ENCODE measurements at places on chromosomes 7 and 10.

GRCh38 chr7:117605712-117606111 lies 125.9 kb downstream of the CFTR start:
- no peak for DNase-seq

GRCh38 chr7:15764851-15765382 lies 78.4 kb upstream of the MEOX2 start:
- no peak for DNase-seq

DNA sequence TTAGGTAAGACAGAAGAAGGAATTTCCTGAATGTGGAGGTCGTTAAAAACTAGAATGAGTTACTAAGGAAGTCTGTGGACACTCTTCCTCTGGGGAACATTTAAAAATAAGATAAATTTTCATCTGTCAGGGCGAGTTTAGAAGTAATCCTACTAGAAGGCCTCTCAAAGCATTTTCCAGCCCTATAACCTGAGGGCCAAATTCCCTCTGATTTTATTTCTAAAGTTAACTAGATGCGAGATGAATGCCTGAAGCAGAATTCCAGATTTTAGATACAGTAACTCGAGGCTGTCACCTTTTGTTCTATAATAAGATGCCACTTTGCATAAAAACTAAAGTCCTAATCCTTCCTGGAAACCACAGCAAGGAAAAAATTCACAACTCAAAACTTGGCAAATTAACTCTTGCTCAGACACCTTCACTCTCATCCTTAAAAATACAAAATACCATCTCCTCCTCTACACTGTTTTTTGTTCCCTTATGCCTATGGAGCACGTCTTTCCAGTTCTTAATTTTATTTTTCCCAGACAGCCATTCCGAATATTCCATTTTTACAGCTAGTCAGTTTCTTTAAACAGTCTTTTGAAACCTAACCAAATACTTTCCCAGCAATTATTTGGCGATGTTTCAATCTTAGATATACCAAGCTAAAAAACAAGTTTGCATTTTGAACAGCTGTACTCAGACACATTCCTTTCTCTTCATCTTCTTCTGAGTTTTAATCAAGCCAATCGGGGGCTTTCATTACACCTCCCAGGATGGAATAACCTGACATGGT lies 420.7 kb upstream of the NFE2L3 start:
- no peak for DNase-seq

DNA sequence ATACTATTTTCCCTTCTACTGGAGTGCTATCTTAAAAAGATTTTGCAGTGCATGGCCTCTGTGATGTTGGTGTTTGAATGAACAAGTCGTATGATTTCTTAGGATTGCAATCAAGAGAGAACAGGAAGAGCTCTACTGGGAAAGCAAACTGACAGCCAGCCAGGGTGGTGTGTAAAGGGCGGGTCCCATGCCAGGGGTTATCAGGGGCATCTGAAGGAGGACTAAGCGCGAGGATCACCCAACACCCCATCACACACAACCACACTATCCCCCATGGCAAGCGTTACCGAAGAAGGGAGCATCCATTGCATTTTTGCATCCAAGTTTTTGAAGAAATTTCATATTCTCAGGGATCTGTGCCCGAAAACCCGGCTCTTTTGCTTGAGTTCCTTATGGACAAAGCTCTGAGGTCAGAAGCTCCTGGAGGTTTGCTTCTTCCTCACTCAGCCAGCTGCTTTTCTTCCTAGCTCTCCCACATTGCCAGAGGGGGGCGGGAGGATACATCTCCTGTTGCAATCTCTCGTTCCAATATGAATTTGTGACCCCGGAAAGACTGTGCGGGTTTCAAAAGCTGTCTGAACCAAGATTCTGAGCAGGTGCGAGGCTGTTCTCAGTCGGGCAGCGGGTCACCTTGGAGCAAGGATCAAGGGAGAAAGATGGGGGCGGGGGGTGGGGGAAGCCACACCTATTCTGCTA lies 5.2 kb downstream of the NEUROD6 start:
- DNase-seq, result no peak

DNA sequence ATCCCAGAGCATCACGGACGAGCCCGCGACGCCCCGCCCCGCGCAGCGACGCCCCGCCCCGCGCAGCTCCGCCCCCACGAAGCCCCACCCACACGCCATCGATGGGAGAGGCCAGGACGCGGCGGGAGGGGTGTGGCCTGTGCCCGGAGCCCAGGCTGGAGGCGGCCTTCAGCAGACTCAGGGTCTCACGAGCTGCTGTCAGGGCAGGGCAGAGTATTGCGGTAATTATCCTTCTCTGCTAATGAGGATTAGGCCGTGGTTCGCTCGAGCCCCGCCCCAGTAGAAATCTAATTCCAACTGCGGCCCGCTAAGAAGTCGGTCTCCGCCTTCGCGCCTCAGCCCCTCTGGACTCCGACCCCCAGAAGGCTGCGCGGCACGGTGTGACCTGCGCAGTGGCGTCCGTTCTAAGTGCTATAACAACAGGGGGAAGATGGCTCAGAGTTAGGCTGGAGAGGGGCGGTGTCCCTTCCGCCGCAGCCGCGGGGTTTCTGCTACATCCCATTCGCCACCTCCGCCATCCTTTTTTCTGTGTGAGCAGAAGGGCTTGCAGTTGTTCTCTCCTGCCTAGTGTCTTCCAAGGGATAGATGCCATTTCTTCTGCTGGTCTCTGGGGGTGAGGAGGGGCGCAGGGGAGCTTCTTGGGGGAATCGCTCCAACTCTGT lies 337 bp upstream of the NT5C3A start:
- peak; percentile 92 for DNase-seq

GRCh38 chr10:71938211-71938610 lies 26.0 kb upstream of the CHST3 start:
- no peak for DNase-seq

- peak; percentile 46 for DNase-seq
Measured at GRCh38 chr10:21528236-21529031, 3.0 kb upstream of the SKIDA1 start.

DNA sequence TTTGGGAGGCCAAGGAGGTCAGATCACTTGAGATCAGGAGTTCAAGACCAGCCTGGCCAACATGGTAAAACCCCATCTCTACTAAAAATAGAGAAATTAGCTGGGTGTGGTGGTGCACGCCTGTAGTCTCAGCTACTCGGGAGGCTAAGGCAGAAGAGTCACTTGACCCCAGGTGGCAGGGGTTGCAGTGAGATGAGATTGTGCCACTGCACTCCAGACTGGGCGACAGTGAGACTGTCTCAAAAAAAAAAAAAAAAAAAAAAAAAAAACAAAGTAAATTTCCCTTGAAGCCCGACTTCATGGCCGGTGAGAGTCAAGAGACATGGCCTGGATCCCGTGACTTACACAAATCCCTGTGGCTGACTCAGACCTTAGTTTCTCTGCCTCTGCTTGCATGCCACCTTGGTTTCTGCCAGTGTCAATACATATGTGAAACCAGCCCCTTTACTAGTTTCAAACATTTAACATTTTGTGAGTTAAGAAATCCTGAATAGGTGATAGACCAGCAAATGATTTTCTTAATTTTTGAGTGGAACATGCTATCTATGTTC lies 62.8 kb downstream of the ZEB1 start:
- DNase-seq, result no peak

DNA sequence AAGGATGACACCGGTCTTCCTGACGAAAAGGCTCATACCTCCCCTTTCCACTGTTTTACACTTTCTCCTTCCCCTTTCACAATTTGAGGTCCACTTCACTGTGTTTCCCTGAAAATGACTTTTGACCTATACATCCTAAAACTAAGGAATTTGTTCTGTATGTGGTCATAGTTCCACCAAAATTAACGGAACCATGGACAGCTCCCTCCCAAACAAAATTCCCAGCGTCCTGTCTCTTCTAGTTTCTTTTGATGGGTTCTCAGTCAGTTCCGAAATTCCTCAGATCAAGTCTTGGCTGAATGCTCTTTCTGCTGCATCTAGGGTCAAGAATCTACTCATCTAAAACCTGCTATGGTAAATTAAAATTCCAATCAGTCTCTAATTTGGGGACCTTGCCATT lies 1191.9 kb downstream of the CNTNAP2 start:
- no peak for DNase-seq

- DNase-seq, result no peak
Measured at GRCh38 chr7:77458786-77459185, 42.6 kb upstream of the GSAP start.

DNA sequence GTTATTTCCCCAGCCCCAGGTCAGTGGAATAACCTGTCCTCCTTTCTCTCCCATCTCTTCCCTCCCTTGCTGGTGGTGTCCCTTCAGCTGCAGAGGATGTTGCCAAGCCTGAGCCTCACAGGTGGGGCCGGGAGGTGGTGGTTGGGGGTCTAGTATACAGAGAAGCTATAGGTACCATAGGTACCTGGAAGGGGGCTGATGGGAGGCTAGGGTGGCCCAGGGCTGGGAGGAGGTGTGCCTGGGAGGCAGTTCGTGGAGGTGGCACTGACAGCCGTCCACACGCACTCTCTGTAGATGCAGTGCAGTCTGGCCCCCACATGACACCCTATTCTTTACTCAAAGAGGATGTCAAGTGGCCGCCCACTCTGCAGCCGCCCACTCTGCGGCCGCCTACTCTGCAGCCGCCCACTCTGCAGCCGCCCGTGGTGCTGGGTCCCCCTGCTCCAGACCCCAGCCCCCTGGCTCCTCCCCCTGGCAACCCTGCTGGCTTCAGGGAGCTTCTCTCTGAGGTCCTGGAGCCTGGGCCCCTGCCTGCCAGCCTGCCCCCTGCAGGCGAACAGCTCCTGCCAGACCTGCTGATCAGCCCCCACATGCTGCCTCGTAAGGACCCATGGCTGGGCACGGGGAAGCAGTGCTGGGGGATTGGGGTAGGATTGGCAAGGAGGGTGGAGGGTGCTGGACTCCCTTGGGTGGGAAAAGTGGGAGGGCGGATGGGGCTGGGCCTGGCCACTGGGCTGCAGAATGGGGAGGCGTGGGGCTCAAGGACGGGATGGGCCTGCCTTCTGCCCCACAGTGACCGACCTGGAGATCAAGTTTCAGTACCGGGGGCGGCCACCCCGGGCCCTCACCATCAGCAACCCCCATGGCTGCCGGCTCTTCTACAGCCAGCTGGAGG lies 9.5 kb downstream of the IRF5 start:
- DNase-seq, result no peak

GRCh38 chr7:11638011-11638774 lies 193.8 kb downstream of the THSD7A start:
- DNase-seq, result no peak

DNA sequence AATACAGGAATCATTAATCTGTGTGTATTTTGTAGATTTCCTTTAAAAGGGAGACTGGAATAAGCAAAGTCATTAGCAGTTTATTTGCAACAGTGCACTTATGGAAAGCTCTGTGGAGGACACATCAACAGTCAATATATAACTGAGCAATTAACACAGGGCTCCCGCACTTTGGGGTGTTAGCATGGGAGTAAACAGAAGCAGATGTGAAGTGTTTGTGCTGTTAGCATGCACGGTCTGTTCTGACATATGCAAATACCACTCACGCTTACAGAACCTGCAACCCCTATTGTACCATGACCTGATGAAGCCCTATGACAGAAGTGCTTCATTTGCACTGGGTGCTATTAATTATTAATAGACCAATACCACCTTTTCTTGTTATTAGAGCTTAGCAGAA lies 118.9 kb downstream of the PPP1R3A start:
- DNase-seq, result peak; percentile 91

DNA sequence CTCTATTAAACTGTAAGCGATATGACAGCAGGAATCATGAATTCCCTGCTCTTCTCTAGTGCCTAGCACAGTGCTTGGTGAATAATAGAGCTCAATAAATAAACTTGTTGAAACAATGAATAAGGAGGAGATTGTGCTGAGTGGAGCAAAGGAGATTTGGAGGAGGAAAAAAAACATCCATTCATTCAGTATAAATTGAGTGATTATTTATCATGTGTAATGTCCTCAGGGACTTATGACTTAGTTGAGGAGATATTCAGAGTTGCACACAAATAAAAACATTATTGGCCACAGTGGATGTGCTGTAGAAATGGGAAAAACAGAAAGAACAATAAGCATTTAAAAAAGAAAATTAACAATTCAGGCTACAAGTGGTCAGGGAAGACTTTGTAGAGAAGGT lies 125.7 kb downstream of the FOXP2 start:
- DNase-seq, result no peak

DNA sequence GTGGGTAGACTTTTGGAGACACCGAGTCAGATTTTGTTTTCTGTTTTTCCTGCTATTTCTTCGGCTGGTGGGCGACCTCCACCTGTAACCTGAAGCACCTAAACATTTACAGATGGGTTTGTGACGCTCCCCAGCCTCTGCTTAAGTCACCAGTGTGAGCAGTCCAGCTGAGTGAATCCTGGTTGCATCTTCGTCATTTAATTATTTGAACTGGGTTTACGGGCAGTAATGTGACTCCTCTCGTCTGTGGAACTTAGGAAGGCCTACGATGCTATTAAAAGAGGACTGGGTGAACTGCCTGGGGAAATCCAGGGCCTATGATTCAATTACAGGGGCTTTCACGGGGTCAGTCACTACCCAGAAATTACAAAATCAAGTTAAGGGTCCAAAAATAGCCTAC lies 52.5 kb downstream of the WNT2 start:
- DNase-seq, result no peak

DNA sequence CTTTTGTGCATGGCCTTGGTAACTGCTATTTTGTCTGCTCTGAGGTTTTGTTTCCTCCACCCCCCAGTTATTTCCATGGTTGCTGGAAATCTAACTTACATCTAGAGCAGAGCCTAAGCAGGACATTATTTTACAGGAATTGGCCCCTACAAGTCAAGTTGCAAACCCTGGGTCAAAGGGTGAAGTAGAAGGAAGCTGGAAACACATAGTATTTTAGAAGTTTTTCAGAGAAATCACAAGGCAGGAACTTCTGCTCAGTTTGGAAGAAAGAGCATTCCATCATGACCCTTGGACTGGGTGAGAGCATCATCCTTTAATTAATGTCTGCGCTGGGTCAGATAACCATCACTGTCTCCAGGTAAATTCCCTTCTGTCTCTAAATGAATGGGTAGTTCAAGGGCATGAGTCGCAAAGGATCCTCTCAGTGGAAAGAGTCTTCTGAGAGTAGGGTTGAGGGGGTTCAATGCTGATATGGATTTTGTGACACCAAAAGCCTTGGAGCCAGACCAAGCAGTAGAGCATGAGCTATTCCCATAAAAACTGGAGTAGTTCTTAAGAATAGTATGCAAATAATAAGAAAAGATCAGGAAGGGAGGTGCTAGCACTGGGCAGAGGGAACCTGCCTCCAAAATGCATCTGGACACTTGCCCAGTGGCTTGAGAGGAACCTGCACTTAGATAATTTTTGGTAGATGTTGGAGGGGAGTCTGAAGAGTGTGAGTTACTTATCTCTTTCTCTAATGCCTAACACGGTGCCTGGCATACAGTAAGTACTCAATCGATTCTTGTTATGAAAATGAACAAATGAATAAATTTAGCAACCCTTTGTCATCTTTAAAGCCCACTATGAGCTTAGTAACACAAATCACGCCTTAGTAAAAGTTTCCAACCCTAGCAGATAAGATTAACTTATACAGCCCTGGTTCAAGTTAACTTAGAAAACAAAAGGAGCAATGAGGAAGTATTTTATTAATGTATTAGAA lies 160.6 kb upstream of the ADO start:
- DNase-seq, result no peak

GRCh38 chr7:98992076-98992475 lies 113.7 kb downstream of the TRRAP start:
- no peak for DNase-seq

- DNase-seq, result no peak
Measured at GRCh38 chr10:71726580-71727104, 7.1 kb upstream of the C10orf105 start.
